ENCODE measurements at places on chromosomes 6 and 20.

GRCh38 chr20:62203378-62204030 lies 16.6 kb downstream of the HRH3 start:
- DNase-seq: no peak

GRCh38 chr6:167572106-167572505 lies 247.2 kb downstream of the TTLL2 start:
- DNase-seq: no peak

GRCh38 chr6:15843764-15844163 lies 180.9 kb upstream of the DTNBP1 start:
- DNase-seq: no peak

DNA sequence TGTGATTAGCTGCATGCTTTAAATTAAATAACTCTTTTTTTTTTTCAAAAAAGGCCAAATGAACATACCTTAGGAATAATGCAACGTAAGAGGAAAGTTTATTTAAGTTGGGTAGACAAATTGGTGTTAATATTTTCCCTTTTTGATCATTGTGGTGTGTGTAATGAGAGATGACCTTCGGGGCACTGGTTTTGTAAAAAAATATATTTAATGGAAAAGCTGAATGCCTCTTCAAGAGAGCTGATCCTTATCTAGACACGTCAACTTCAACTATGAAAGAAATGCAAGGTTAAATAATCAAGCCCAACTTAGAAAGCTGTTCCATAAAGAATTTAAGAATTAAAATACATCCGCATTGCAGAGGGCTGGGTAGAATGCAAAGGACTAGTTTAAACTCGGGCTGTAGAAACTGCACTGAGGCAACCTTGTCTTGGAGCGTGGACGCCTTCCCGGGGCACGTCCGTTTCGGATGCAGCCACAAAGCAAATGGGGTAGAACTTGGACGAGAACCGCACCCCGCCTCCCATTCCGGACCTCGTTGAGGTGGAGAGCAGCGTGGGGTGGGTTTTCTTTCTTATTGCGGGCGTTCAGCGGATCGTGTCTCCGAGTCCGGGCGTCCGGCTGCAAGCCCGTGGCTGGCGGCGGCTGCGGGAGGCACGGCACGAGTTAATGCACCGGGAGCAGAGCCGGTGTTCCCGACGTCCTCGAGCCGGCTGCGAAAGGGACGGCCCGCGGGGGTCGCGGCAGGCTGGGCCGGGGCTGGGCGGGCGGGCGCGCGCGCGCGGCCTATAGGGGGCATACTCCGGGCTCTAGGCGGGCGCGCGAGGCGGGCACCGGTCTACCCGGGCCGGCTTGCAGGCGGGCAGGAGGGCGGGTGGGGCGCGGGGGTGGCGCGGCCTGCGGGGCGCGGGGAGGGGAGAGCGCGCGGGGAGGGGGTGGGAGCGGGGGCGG lies 1.9 kb downstream of the JARID2 start:
- no peak for DNase-seq

GRCh38 chr6:8435845-8436168 lies 462 bp upstream of the SLC35B3 start:
- DNase-seq: no peak

- no peak for DNase-seq
Measured at GRCh38 chr6:112360498-112360897, 13.4 kb downstream of the RFPL4B start.

DNA sequence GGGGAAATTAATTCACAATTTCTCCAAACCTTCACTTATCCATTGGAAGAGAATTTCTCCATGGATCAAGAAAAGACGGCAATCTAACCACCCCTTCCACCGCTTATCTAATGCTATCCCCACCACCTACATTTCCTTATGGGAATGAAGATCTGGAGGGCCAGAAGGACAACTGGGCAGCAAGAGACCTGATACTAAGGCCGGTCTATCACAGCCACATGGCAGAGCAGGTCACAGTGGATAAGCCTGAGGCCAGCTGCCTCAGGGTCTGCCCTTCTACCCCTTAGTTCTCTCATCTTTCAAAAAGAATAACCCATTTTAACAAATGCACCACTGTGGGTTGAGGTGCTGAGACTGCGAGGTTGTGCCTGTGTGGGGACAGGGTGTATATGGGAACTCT lies 37.1 kb downstream of the MAN1A1 start:
- DNase-seq: no peak

DNA sequence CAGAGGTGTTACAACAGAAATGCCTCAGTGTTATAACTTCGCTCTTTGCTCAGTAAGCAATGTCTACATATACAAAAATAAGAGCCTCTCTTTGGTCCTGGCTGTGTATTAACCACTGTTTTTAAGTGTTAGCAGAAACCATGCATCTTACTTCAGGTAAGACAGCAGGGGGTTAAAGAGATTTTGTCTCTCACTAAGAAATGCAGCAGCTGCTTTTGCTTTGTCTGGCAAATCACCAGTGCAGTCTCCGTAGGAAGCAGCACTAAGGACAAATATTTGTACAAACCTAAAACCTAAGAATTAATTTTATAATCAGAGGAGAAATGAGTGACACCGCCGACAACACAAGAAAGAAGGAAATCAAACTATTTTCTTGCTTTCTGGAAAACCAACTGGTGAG lies 758 bp downstream of the SMIM28 start:
- no peak for DNase-seq

DNA sequence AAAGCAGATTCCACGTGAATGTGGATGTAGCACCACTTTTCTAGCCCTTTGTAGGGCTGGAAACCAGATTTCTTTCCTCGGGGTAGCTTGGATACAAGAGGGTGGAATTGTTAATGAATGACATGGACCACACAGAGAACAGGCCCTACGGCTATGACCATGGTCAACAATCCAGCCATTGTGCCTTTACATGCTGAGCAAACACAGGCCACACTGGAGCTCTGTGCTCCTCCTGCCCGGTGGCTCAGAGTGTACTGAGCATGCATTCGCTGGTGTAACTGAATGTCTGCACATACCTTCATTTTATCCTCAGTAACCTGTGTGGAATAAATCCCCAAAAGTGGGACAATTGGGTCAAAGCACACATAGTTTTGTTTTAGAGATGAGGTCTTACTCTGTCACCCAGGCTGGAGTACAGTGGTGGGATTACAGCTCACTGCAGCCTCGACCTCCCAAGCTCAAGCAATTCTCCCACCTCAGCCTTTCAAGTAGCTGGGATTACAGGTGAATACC lies 32.8 kb downstream of the LRP11 start:
- no peak for DNase-seq

DNA sequence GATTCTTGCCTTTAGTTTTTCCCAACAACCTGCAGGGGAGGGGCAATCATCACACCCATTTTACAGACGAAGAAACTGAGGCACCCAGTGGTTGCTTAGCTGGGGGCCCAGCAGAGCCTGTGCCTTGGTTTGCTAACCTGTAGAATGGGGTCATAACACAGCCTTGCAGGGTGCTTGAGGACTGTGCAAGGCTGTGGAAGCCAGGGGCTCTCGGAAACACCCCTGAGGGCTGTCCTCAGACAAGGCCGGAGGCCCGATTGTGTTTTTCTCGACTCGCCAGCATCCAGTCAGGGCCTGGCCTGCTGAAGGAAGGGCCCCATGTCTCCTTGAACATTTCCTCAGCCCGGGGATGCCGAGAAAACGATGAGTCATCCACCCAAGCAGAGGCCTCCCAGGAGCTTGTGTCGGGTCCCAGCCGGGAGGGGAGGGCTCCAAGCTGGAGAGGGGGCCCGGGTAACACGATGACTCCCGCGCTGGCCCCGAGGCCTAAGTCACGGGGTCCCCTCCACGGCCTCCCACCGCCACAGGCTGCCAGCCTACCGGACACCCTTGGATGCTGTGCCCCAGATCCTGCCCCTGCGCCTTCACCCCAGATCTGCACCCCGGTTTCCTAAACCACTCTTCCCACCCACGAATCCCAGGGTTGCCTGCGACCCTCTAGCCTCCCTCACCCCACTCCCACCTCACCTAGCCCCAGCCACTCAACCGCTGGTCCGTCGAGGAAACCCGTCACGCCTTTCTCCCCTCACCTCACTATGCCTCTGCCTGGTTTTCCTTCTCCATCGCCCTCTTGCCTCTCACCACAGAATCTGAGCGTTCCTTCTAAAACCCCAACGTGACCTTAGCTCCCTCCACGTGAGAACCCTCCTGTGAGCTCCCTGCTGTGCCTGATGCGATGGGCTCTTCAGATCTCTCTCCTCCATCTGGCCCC lies 10.6 kb downstream of the NOL4L start:
- DNase-seq: no peak

DNA sequence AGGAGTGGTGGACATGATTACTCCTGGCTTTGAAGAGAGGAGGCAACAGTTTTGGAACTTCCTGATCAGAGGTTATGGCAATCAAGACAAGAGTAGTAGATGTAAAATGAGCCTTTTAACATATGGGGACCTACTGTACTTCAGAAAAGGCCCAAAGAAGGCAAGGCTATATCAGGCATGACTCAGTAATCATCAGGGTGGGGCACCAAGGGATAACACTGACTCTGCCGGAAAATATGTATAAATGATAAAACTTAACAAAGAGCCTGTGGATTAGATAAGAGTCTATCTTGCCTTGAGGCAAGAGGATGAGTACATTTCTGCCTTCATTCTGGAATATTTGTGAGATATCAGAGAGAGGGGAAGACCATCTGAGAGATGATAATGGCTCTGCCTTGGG lies 1389.9 kb upstream of the MAP3K7 start:
- no peak for DNase-seq

DNA sequence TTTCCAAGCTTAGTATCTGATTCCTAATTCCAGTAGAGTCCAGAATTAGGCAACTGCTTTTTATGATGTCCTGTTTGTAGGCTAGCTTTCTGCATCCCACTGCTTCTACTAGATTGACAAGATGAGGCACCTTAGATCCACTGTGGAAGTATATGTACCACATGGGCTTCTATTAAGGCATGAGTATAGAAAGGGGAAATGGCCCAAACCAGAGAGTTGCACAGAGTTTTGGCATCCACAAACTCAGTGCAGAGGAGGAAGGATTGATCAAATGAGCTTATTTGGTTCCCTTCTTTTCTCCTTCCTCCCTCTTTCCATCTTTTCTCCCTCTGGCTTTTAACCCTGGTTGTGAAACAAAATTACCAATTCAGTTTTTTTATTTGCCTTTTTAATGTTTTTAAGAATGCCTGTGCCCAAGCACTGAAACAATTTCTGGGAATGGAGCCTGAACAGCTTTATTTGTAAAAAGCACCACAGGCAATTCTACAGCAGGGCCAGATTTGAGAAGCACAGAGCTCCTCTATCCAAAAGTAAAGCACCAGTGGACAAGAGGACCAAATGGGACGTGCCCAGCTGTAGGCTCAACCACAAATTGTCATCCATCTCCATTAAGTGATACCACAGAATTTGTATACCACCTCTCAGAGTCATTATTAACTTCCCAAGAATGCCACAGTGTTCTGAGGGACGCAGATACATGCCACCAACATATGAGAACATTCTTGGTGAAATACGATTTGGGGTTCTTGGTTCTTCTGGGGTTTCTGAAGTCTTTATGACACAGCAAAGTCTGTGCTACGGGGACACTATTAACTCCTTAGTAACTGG lies 969.1 kb downstream of the KIF16B start:
- no peak for DNase-seq

DNA sequence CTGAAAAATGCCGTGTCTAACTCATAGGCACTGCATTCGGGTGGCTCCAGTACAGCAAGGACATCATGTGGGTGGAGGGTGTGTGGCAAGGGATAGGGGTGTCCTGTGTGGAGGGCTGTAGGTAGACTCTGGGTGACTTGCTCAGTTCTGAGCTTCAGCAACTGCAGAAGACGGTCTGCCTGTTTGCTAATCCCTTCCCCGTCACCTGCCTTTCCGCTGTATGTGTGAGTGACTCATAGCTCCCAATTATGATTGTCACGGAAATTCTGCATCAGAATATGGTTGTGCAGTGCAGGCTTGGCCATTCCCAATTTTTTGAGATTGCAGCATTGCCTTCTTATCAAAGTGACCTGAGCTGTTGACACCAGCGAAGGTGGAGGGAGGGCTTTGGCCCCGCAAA lies 174.3 kb downstream of the CDH4 start:
- no peak for DNase-seq

DNA sequence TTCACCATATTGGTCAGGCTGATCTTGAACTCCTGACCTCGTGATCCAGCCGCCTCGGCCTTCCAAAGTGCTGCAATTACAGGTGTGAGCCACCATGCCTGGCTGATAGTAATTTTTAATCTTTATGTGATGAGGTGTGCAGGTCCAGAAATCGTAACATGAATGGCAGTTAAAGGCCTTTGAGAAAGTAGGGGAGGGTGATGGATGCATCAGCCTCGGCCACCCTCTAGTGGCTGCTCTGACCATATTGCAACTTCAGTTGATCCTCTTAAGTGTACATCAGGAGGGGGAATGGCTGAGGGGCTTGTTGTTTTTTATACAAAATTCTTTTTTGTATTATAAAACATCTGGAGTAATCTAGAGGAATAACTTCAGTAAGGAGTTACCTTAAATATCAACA lies 193.0 kb downstream of the ZFAND3 start:
- DNase-seq: peak; percentile 13

- DNase-seq: no peak
Measured at GRCh38 chr6:107641071-107641470, 151.2 kb downstream of the SOBP start.

DNA sequence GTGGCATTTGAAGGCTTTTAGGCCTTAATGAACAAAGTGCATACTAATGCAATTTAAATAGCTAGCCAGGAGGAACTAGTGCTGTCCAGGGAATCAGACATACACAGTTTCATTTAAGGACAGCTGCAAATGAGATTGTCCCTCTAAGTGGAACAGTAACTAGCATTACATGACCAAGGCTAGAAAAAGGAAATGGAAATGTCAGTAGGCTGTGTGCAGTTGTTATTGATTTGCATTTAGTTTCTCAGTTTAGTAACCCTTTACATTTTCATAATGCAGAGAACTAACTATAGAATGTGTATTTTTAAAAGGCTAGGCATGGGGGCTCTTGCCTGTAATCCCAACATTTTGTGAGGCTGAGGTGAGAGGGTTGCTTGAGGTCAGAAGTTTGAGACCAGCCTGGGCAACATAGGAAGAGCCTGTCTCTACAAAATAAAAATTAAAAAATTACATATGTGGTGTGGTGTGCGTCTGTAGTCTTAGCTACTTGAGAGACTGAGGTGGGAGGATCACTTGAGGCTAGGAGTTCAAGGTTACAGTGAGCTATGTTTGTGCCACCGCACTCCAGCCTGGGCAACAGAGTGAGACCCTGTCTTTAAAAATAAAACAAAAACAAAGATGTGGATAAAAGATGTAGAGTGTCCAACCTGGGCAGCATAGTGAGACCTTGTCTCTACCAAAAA lies 468.0 kb downstream of the UTRN start:
- DNase-seq: no peak

- no peak for DNase-seq
Measured at GRCh38 chr6:114052141-114052540, 81.2 kb upstream of the HDAC2 start.

- DNase-seq: no peak
Measured at GRCh38 chr6:111775145-111775922, 97.9 kb downstream of the FYN start.

GRCh38 chr20:4961746-4962145 lies 39.6 kb downstream of the SLC23A2 start:
- DNase-seq: no peak

GRCh38 chr6:3808759-3809514 lies 40.2 kb upstream of the FAM50B start:
- no peak for DNase-seq

GRCh38 chr6:52423971-52424381 lies 3.8 kb downstream of the EFHC1 start:
- no peak for DNase-seq

Data from cerebellar nuclear complex (tissue), 1 donor.